ENCODE measurements at places on chromosomes 4 and X.

- no peak for DNase-seq
Measured at GRCh38 chrX:77639820-77640219, 146.2 kb downstream of the ATRX start.

- DNase-seq, result no peak
Measured at GRCh38 chr4:62288808-62289541, 1088.8 kb downstream of the ADGRL3 start.

DNA sequence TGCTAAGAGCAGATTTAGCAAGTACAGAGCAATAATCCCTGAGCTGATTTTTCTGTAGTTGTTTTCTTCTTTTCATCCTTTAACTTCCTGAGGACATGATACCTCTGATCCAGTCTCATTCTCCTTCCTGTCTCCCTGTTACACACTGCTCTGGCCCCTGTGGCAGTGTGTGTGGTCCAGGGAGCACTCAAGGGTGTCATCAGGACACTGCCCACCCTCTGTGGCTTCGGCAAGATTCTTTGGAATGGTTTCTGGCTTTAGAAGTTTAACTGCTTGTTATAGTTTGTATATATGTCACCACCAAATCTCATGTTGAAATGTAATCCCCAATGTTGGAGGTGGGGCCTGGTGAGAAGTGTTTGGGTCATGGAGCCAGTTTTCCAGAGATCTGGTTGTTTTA, 637.3 kb downstream of the BCOR start:
- DNase-seq, result no peak

- DNase-seq, result peak; percentile 72
Measured at GRCh38 chr4:45063696-45064095, 337.3 kb upstream of the GNPDA2 start.

Data from stomach (tissue), 19 donors.